ENCODE measurements at places on chromosomes 12 and 14. TPM values are rescaled to one million over a fixed set of nuclear protein-coding genes. Genes with fewer than 3 reads are reported as not detected.
A peak's percentile ranks its signal among the peaks of the same experiment; 100 is the strongest.

Gene SSTR1
- 5.4 TPM for total RNA-seq

Gene GUCY2C
- 73.8 TPM for total RNA-seq

Gene MGST1
- total RNA-seq: 270 TPM

Gene PELI2
- total RNA-seq: 14.3 TPM

Gene CLEC1B
- total RNA-seq: not detected

Gene AKAP6
- 5.4 TPM for total RNA-seq

Gene TSHR
- 0.60 TPM for total RNA-seq

Gene KCNC2
- total RNA-seq: not detected

Gene BEGAIN
- 2.5 TPM for total RNA-seq

Gene LUM
- 68.5 TPM for total RNA-seq

Gene SOX5
- 2.8 TPM for total RNA-seq

Gene FZD10
- total RNA-seq: 0.35 TPM

DNA sequence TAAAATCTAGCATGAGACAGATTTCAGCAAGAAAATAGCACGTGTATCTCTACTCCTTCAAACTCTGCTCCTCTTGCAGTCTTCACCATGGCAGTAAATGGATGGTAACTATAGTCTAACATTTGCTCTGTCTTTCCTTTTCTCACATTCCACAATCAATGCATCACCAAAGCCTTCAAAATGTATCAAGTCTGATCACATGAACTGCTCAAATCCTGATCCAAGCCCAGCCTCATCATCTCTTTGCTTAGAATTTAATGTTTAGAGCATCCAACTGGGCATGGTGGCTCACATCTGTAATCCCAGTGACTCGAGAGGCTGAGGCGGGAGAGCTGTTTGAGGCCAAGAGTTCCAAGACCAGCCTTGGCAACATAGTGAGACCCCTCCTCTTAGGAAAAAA lies 45.9 kb downstream of the CDK17 start:
- DNase-seq: no peak

- DNase-seq: no peak
Measured at GRCh38 chr14:29822430-29822709, 105.3 kb downstream of the PRKD1 start.

DNA sequence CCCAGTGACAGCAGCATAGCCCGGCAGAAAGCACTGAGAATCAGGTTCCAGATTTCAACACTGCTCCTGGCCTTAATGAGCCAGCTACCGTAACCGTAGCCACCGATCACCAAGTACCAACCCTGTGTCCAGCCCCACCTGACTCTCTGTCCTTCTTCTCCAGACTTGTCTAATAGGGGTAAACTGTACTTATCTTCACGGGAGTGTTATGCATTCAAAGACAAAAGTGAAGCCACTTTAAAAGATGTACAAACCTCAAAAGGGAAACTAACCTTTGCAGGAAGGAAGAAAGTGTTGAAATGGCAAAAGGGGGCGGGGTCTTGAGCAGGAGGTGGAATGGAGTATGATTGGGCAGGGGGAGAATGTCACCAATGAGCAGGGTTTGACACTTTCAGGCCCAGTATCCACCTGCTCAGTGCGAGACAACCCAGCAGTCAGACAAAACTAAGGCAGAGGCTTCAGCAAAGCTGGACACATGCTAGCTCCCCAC lies 226.1 kb downstream of the CHST11 start:
- peak; percentile 40 for DNase-seq

GRCh38 chr12:100248886-100249285 lies 18.0 kb downstream of the DEPDC4 start:
- DNase-seq: no peak

DNA sequence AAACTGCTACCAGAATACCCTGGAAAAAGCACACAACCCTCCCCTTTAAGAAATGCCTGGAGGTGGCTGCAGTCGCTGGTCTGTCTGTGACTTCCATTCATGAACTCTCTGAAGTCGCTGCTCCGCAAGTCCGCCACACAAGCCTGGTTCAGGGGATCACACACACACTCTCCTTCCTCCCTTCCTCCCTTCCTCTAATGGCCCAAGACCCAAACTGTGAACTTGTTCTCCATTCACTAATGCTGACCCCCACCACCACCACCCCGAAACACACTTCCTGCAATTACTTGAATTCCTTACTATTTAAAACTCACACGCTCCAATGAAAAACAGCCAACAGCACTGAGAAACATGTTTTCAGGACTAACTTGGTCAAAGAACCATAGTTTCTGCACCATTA lies 1.0 kb upstream of the LMO3 start:
- DNase-seq: no peak

DNA sequence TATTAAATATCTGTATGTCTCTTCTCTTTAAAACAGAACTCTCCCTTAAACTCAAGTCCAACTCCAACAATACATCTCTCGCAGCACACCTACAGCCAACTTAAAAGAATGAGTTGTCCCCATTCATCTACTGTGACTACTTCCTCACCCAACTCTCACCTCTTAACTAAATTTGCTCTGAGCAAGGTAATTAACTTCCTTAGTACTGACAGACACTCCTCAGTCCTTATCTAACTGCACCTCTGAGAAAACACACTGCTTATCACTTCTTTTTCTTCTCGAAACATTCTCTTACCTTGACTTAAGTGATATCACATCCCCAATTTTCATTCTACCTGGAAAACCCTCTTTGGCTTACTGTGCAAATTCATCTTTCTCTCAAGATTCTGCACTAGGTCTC lies 7.0 kb downstream of the ERGIC2 start:
- no peak for DNase-seq

GRCh38 chr12:46179693-46180452 lies 89.0 kb downstream of the SLC38A1 start:
- peak; percentile 76 for DNase-seq

GRCh38 chr12:51886021-51886710 lies 1.7 kb upstream of the ANKRD33 start:
- no peak for DNase-seq

GRCh38 chr14:104420990-104421389 lies 158.6 kb upstream of the C14orf180 start:
- DNase-seq: no peak

DNA sequence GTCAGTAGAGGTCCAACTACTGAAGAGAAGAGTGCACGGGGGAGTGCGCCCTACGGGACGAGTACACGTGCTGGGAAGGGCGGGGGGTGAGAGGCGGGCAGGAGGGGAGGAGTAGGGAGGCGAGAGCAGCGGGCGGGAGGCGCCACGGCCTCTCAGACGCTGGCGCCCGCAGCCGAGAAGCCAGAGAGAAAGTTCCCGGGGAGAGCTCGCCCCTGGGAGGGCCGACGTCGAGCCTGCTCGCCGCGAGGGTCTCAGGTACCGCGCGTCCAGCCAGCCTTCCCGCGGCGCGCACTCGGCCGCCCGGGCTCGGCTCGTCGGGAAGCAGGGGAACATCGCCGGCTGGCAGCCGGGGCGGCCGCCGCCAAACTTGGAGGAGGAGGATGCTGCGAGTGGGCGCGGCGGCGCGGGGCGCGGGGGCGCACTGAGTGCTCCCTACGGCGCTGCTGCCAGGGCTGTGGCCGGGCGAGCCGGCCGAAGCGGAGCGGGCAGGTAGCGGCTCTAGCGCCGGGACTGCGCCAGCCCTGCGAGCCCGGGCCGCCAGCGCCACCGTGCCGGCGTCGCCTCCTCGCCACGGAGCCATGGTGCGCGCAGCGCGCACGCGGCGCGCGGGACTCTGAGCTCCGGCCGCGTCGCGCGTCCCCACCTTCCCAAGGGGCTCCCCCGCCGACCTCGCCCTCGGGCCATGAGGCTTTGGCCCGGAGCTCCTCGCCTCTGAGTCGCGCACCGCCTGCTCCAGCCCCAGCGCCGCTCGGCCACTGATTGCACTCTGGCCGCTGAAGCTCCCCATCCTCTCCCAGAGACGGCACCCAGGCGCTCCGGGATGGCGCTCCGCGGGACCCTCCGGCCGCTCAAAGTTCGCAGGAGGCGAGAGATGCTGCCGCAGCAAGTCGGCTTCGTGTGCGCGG lies at the start of gene SLC24A4:
TSS of gene SLC24A4 (plus strand) at position 155 of the 905 bp plus-strand sequence. CDS start at position 821, 666 bp downstream.
- DNase-seq: no peak

DNA sequence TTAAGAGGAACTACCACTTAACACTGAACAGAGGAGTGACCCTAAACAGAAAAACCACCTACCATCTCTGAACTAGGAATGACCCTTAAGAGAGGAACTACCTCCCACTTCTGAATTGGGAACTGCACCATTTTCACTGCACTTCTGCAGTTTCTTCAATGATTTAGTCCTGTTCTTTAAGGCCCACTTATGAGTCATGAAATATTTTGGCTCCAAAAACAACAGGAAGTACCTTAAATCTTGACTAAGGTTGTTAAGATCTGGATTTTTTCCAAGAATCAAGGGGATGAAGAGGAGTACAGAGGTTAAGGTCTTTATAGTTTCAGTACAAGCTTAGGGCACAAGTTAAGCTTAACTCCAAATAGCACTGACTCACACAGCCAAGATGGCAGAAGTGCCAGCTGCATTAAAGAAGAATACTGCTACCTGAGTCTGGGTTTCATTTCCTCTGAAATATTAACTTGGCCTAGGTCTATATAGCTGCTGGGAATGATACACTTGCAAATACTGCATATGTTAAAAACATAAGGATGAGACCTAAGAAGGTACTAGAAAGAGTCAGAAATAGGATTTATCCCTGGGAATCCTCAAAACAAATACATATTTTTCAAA lies 4.2 kb downstream of the NPC2 start:
- DNase-seq: no peak

DNA sequence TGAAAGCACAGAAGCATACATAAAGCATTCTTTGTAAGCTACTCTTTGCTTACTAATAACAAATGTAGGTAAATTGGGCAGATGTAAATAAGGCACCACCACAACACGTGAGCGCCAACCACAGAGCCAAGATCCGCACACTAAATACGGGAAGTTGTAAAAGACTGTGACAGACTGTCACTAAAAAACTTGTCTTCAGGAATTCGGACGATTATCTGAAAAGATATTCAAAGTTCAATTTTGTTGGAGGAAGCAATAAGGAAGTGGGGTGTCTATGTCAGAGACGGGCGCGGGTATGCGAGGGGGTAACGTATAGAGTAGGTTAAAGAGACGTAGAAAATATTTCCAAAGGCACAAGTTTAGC lies 1.5 kb upstream of the HSP90B1 start:
- peak; percentile 60 for DNase-seq

GRCh38 chr12:87778065-87778464 lies 251.1 kb downstream of the C12orf50 start:
- no peak for DNase-seq

DNA sequence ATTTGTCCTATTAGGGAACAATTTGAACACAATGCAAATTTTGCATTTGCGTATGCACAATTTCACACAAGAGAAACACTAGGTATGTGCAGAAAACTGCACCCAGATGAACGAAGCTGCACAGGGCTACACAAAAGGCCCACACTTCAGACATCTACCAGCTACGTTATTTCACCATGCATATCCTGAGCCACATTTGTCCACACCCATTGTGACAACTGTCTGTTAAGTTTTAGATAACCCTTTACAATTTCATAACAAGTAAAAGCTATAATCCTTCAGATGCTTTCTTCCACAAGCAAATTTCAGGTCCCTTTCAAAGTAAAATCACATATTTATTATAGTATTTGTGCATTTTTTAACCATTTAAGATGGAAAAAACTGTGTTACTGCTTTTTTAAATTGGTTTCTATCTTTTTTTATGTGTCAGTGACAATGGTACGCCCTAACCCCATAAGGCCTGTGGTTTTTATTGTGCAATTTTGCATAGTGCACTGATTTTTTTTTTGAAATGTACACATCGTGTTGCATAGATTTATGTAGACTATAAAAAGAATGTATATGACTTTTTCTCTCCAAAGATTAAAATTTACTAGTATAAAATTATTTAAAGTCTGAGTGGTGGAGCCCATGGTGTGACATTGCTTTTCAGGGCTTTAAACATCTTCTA lies 87.8 kb upstream of the BTG1 start:
- no peak for DNase-seq

GRCh38 chr12:11695321-11695720 lies 45.8 kb downstream of the ETV6 start:
- no peak for DNase-seq

- no peak for DNase-seq
Measured at GRCh38 chr14:35632271-35632670, 98.3 kb downstream of the INSM2 start.

- no peak for DNase-seq
Measured at GRCh38 chr14:20997564-20997963, 1.5 kb upstream of the SLC39A2 start.

GRCh38 chr12:11771356-11771755 lies 121.9 kb downstream of the ETV6 start:
- DNase-seq: no peak

GRCh38 chr12:44812062-44812461 lies 64.1 kb downstream of the NELL2 start:
- peak; percentile 83 for DNase-seq

DNA sequence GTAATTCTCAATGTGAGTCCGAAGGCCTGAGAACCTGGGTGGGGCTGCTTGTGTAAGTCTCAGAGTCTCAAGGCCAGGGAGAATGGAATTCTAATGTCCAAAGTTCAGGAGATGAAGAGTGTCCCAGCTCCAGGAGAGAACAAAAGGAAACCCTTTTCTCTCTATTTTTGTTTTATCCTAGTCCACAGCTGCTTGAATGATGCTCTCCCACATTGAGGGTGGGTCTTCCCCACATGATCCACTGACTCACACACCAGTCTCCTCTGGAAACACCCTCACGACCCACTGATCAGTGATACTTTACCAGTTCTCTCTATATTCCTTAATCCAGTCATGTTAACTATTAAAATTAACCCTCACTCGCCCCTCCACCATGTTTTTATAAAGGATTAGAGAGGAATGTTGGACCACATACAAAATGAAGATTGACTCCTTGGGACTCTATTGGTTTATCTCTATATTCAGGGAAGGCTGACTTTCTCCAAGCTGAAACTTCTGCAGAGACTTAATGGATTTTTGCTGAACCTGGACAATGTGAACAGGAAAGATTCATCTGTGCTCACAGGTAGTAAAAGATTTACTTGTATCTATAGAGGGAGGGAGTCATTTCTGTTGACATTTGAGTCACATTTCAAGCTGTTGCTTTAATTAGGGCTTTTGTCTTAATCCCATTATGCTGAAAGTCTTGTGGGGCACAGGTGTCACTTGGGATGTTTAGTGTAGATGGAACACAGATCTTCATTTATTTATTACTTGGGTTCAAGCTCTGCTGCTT lies 1061.0 kb upstream of the TMEM132C start:
- DNase-seq: no peak

- no peak for DNase-seq
Measured at GRCh38 chr12:157644-158043, 56.3 kb downstream of the SLC6A12 start.

GRCh38 chr14:32694795-32695449 lies 243.8 kb upstream of the NPAS3 start:
- no peak for DNase-seq

All from mucosa of descending colon (tissue), 3 donors.